ENCODE measurements at places on chromosomes 2 and 18.

GRCh38 chr2:198254536-198255090 lies 450.2 kb downstream of the PLCL1 start:
- DNase-seq = no peak

DNA sequence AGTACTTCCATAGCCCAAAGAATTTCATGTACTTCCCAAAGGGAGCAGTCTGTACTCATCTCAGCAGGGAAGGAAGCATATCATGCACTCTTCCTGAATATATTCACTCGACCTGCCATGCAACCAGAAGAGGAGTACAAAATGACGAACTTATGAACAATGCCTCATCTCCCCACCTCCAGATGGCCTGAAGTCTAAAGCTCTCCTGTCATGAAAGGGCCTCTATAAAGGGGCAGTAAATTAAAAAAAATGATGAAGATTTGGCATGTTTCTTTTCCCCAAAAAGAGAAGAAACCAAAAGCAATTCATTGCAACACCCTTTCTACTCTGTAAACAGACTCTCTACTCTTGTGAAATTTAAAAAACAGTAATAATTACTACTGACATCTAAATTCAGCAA lies 1601.1 kb downstream of the LRP1B start:
- DNase-seq = no peak

GRCh38 chr2:234919711-234920110 lies 32.1 kb upstream of the SH3BP4 start:
- no peak for DNase-seq

- no peak for DNase-seq
These were observed 501 bp downstream of the RETREG2 start for GRCh38 chr2:219178377-219179175.

DNA sequence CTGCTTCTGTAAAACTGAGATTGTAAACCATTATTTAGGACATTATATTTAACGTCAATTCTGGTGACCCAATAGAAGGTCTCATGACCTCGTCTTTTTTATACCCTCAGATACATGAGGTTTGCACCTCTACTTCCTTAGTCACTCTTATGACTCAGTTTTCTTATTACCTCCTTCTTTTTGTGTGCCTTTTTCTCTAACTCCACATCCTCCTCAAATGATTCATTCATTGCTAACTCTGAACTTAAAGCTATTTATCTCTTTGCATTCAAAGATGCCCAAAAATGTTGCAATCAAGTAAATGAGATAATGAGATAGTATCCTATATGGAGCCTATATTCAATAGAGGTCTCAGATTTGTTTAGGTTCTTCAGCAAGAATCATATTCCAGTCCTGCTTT lies 121.0 kb upstream of the KYNU start:
- DNase-seq = no peak

DNA sequence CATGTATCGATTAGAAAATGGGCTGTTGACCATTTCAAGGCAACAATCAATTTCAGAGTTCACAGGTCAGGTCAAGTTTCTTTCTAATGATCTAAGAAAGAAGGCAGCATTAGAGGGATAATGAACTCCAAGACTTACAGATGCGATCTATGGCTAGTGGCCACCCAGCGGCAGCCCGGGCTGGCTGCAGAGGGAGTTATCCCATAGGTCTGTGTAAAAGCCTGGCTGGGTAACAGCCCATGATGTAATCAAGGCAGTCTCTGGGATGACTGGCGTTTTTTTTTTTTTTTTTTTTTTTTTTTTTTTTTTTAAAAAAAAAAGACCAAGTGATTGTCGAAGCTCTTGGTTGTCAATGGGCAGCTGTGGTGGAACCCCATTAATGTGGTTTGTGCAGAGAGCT lies 171.1 kb upstream of the SKOR2 start:
- no peak for DNase-seq

DNA sequence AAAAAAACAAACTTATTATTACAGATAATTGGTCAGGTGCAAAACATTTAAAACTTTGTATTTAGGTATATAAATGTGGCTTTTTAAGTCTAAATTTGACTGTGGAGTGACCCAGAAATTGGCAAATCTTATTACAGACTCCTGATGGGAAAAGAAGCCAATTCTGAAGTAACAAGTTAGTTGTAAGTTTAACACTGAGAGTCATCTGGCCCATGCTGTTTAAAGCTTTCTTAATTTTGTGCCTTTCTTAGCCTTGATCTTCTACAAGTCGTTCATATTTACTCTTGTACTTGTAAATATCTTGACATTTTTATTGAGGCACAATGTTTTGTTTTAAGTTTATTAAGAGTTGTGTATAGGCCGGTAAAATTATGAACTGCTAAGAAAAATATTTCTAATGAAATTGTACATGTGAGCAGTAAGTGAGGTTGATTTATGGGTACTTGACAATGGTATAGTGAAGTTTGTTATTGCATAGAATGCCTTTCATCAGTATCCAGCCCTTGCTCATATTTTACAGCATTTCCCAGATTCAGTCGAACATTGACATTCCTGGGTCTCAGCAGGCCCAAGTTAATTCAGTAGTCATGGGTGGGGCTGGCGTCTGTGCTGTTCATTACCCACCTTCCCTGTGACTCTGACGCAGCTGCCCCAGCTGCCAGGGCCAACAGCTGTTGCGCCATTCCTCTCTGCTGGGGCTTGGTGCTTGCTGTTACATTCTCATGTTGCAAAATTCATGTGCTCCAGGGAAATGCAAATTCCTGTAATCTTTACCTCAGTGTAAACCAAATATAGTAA lies 121.4 kb downstream of the ZNF236 start:
- DNase-seq = no peak

DNA sequence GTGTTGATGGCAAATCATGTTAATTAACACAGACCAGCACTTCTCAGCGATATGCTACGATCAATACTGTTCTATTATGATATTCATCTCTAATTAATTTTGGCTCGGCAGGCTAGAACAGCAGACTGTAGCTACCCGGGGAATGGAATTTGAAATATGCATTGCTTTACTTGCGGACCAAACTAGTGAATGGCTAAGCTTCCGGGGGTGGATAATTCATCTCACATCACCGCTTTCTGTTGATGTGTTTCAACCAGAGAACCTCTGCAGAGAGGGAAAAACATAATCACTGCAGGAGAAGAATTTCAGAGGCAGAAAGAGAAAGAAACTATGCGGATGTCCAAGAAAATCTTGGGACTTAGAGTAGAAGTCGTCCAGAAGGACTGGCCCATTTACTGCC lies 490.9 kb downstream of the STK39 start:
- DNase-seq = no peak

DNA sequence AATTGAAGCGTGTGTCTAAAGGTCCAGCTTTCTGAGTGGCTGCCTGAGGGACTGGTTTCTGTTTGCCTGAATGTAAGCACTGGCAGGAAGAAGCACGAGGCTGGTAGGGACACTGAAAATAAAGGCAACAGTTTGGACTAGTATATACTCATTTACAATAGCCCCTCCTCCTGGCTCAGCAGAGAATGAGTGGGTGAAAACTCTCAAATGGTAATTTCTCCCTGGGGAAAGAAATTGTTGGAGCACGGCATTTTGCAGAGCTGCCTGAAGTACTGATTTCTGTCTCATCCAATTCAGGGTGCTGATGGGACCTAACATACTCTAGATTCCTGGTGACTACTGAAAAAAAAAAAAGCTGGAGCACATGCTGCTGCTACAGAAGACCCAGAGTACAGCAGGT lies 17.3 kb upstream of the SPP2 start:
- no peak for DNase-seq

- no peak for DNase-seq
These were observed 101.7 kb downstream of the AGAP1 start for GRCh38 chr2:235595422-235596010.

GRCh38 chr2:234491897-234492296 lies 5.0 kb downstream of the ARL4C start:
- no peak for DNase-seq

GRCh38 chr18:7764405-7764804 lies 197.3 kb downstream of the PTPRM start:
- DNase-seq = no peak

DNA sequence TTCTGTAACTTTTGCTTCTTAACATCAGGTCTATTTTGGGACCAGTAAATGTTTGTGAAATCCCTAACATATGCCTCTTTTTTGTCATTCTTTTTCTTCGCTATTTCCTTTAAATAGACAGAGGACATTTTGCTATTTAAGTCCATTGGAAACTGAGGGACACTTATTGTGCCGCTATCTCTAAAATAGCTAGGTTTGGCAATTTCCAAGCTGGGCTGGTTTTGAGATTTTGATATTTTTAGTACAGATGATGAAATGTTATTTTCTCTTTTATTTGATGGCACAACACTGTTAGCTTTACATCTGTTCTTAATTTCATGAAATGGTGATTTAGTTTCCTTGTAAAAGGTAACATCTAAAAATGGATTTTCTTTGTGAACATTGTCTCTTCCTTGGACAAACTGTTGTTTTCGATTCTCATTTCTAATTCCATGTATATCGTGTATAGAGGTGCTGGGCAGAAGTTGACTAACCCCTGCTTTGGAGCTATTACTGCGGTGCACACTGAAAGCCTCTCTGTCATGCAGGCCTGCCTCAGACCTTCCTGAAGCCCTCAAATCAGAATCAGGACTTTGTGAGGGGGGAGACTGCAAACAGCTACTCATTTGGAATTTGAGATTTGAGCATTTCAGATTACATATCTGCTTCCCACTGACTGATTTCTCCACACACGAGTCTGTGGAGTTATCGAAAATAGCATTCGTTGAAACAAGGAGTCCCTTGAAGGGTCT lies 594 bp downstream of the RAD51AP2 start:
- DNase-seq = no peak

All from stimulated activated CD8-positive, alpha-beta memory T cell treated with anti-CD3 and anti-CD28 coated beads, Interleukin-7, amount 100 ng/mL, for 1 hour (primary cell).